ENCODE measurements at places on chromosomes 12 and 14. TPM values are rescaled to one million over a fixed set of nuclear protein-coding genes. Genes with fewer than 3 reads are reported as not detected.

The OR6C68 gene
- not detected for total RNA-seq

DNA sequence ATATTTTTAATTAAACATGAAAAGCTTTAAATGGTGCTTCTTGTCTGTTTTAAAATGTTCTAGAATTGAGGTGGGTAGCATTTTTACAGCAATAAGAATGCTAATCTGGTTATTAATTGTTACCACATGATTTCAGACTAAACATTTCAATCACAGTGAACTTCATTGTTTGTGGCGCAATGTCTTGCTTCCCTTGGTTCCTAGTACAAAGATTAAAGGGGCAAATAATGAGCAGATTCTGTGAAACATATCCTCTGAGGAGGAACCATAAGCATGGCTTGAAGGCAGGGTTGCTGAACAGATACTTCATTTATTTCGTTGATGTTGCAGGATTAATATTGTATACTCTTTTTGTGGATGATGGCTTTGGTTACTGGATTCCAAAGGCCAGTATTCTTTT lies 162.1 kb downstream of the FUT8 start:
- DNase-seq, result no peak

DNA sequence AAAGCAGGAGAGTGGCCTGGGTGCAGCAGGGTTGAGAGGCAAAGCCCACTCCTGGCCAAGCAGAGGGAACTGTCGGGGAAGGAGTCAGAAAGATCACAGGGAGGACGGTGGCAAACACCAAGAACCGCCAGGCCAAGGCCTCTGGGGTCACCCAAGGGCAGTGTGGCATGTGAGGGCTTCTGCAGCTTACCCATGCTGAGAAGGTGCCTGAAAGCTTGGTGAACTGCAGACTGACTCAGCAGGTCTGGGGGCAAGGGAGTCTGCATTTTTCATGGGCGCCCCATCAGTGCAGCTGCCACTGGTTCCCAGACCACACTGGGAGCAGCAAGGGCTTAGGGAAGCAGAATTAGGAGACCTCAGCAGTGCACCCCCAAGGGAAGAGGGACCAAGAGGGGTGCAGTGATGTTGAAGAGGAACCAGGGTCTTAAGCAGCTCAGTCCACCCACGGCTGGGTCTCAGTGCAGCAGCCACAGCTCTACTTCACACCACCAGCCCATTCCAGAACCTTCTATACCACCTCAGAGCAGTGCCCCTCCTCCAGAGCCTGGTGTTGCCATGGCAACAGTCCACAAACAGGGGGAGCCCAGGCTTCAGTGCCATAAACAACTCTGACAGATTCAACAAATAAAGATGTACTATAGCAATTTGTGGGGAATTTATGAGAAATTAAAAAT lies 59.4 kb downstream of the ITPK1 start:
- DNase-seq, result no peak

DNA sequence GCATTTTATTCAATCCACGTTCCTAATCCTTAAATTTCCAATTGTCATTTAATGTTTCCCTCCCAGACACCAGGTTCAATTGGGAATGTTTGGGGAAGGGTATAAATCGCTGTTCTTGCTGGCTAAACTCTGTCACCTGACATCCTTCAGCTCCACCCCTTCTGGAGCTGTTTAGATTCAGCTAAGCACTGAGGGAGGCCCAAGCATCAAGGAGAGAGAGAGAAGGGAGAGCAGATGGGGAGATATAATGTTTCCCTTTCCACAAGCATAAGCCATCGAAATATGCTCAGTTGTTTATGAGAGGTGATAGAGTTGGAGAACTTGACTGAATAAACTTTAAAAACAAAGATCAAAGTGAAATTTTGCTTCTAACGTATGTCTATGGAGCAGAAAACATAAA lies 1.8 kb downstream of the ABCC9 start:
- DNase-seq, result no peak

The POU6F1 gene
- total RNA-seq, result 15.8 TPM

GRCh38 chr12:131327521-131328488 lies 374.1 kb downstream of the ADGRD1 start:
- no peak for DNase-seq

GRCh38 chr12:42923583-42923982 lies 334.0 kb upstream of the PRICKLE1 start:
- DNase-seq, result no peak

DNA sequence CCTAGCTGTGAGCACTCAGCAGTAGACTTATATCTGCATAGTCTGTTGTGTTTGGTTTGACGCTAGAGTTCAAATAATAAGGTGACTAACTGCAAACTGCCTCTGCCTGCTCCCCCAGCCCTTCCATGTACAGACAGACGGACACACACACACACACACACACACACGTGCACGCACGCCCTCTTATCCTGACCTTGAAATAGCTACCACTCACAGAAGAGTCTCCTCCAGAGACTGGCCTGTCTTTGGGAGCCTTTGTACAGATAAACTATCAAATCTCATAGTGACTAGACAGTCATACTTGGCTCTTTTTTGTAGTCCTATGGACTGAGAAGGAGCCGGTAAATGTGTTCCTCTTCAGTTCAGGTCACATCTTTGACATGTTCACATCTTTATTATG lies 158.4 kb downstream of the FBXL14 start:
- DNase-seq, result no peak

- DNase-seq, result peak; percentile 64
Observed at GRCh38 chr12:2118061-2118460, 65.3 kb downstream of the CACNA1C start.

DNA sequence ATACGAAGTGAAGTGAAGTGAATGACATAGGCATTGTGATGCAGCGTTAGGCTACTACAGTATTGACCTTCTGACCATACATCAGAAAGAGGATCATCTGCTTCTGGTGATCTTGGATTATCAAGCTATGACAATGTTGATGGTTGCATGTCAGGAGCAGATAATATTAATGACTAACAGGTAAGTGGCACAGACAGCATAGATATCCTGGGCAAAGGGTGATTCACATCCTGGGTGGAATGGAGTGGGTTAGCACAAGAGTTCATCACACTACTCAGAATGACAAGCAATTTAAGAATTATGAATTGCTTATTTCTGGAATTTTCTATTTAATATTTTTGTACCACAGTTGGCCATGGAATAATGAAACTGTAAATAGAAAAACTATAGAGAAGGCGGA lies 397.9 kb upstream of the ATP2B1 start:
- no peak for DNase-seq

The LBHD2 gene
- not detected for total RNA-seq

DNA sequence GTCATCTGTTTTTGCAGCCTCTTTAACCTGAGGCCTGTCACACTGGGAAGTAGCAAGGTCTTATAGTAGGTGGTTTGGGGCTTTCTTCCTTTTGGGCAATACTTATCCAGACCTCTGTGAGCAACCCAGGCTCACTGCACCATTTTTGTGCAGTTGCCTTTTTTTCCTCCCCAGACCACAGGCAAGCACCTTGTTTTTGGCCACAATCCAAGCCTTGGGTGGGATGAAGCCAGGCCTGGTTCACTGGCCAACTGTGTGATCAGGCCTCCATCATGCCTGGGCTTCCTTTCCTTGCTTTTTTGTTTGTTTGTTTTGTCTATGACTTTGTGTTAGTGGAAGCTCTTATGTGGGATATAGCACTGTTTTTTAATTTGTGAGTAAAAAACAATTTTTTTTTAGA lies 71.7 kb downstream of the DNAH10 start:
- no peak for DNase-seq

The FITM1 gene
- not detected for total RNA-seq

The CCDC77 gene
- total RNA-seq, result 6.4 TPM

GRCh38 chr14:50955373-50956043 lies 11.2 kb upstream of the PYGL start:
- peak; percentile 85 for DNase-seq

DNA sequence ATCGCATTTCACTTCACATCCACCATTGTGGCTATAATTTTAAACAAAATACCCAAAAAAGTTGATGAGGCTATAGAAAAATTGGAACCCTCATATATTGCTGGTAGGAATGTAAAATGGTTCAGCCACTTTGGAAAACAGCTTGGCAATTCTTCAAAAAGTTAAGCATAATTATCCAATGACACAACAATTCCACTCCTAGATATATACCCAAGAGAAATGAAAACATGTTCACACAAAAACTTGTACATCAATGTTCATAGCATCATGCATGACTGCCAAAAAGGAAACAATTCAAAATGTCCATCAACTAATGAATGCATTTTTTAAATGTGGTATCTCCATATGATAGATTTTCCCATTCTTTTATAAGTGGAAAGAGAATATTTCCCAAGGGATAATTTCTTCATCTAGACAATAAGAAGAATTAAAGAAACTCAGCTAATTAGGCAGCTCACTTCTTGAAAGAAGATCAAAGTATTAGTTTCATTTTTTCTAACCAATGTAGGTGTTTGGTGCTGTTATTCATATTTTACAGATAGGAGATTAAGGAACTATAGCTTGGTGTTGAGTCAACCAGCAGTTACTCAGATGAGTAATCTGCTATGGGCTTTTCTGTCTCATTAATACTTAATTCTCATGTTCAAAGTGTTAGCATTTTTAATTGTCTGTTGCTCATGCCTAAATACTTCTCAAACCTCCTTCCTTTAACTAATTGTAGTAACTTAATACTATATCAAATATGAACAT lies 32.8 kb downstream of the YEATS4 start:
- DNase-seq, result no peak

DNA sequence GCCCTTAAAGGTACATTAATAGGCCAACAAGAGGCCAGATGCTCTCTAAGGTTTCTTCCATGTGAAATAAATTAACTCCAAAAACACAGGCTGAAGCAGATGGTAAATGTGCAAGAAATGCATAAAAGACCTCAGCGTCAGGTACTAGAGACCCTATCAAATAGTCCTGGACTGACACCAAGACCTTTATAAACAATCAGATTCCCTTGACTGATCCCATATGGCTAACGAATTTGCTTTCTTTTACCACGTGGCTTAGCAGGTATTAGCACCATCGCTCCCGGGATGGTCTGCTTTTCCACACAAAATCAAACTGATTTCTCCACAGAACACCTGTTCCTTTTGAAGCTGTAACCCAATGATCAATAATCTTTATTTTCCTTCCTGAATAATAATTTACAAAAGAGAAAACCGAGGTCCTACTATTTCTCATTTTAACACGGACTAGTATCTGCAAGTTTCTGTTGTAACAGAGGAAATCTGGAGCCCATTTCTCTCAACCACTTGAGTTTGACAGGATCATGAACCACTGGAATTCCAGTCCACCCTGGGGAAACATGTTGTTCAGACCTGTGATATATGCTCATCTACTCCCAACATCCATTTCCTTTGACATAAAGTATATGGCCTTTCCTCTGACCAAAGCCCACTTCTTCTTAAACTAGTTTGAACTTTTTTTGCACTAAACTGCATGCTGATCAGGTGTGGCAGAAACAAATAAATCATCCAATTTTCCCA lies 48.2 kb upstream of the DAAM1 start:
- no peak for DNase-seq

The MYF6 gene
- not detected for total RNA-seq

- DNase-seq, result peak; percentile 50
Observed at GRCh38 chr12:130474599-130475269, 137.0 kb downstream of the PIWIL1 start.

GRCh38 chr14:52049721-52050588 lies 18.9 kb downstream of the NID2 start:
- no peak for DNase-seq

The USP44 gene
- total RNA-seq, result 6.1 TPM

The MVK gene
- total RNA-seq, result 12.8 TPM

- DNase-seq, result no peak
Observed at GRCh38 chr12:21989819-21990412, 48.7 kb upstream of the ABCC9 start.

- DNase-seq, result peak; percentile 94
Observed at GRCh38 chr12:4271717-4272423, 1.7 kb upstream of the CCND2 start.

DNA sequence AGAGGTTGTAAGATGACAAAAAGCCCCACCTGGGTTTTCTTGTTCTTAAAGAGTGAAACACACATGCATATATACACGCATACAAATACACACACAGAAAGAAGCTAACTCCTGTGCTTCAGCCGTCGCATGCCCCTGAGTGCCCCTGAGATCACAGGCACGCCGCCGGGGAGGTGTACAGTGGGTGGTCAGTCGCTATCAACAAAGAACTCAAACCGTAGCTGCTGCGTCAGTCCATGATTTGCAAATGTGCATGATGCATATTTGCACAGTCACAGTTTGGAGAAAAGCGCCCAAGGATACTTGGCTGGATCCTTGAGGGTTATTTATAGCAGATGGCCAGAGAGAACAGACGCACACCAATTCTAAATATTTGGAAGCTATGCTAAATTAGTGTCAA lies 206.9 kb downstream of the TMEM132D start:
- no peak for DNase-seq

GRCh38 chr12:133202493-133203343 lies 21.4 kb downstream of the ZNF268 start:
- no peak for DNase-seq

- DNase-seq, result no peak
Observed at GRCh38 chr14:25231004-25231403, 181.1 kb upstream of the STXBP6 start.

DNA sequence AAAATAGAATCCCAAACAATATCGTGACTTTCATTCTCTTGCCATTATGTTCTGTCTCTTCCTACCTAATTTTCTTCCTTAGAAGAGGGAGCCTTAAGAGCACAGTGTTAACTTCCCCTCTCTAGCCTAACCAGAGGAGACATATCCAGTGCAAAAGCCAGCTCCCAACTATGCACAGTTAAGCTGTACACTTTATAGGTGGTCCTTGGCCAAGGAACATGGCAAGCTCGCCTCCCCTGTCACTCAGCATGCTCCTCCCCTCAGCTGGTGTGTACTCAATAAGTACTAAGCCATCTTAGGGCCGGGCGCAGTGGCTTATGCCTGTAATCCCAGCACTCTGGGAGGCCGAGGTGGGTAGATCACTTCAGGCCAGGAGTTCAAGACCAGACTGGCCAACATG lies 255.1 kb upstream of the TMPO start:
- no peak for DNase-seq

DNA sequence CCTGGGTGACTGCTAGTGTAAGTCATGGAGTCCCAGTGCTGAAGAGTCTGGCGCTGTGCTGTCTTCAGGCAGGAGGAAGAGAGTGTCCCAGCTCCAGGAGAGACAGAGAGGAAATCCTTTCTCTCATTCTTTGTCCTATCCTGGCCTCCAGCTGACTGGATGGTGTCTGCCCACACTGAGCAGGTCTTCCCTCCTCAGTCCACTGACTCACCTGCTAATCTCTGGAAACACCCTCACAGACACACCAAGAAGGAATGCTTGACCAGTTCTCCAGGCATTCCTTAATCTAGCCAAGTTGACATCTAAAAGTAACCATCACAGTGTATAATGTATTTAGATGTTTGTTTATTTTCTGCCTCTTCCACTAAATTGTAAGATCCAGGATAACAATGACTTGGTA lies 53.9 kb downstream of the EMP1 start:
- no peak for DNase-seq

- no peak for DNase-seq
Observed at GRCh38 chr14:22265319-22266141, 323.5 kb downstream of the DAD1 start.

The CCDC197 gene
- not detected for total RNA-seq

The KIF21A gene
- 17.6 TPM for total RNA-seq

DNA sequence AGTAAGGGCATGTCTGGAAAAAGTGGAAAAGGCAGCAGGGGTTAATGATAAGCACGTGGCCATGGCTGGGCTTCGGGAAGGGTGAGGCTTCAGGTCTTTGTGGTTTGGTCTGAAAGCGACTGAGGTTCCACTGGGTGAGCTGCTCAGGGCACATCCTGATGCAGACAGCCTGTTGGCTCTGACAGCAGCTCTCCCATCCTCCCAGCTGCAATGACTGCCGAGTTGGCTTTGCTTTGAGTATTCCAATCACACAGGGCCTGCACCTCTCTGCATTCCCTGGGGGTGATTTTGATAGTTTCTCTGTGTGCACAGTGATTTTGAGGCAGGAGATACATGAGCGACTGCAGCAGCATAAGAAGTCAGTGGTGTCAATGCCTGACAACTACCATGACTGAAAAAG lies 390.7 kb downstream of the APAF1 start:
- no peak for DNase-seq

All from sigmoid colon (tissue), 7 donors.